ENCODE measurements at places on chromosomes 5 and 9.
A peak's percentile ranks its signal among the peaks of the same experiment; 100 is the strongest.

- DNase-seq: no peak
Measured at GRCh38 chr9:89815061-89815902, 210.5 kb downstream of the GADD45G start.

- DNase-seq: no peak
Measured at GRCh38 chr5:32708949-32709348, 2.2 kb upstream of the NPR3 start.

GRCh38 chr9:18235181-18235908 lies 238.6 kb upstream of the ADAMTSL1 start:
- no peak for DNase-seq

DNA sequence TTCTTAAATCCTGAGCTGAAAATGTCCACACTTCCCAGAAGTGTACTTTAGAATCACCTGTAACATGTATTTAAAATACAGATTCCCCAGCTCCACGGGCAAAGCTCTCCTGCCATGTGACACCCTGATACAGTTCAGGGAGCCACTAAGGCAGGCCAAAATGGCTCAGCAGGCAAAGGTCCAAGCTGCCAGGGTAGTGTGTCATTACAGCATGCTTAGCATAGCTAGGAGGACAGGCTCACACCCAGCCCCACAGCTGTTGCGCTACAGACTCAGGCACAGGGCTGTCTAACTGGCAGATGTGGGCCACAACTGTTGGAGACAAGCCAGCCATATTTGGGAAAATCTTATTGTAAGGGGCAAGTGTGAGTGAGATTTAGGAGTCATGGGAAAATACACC lies 73.0 kb downstream of the C9orf85 start:
- DNase-seq: no peak

DNA sequence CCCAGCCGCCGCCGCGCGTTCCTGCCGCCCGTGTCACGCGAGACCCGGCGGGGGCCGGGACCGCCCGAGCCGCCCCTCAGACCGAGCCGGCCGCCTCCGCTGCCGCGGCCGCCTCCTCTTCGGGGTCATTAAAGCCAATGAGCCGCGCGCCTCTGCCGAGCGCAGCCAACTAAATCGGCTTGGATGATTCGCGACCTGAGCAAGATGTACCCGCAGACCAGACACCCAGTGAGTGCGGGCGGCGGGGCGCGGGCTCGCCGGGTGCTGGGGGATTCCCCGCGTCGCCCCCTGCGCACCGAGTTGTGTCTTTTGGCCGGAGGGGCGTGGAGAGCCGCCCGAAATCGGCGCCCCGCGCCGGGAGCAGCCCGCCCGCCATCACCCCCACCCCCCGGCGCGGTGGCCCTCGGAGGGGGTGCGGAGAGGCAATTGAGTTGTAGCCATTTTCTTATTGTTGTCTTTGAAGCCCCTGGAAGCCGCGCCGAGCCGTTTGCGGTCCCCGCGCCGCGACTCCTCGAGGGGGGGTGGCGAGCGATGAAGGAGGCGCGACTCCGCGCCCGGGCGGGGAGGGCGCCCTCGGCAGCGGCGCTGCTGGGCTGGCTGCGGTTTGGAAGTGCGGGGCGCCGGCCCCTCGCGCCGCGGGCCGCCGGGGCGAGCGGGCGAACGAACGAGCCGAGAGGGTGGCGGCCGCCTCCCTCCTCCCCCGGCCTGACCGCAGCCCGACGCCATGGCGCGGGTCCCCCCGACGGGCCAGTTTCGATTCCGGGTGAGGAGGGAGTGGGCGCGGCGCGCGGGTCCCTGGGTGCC lies 1.0 kb downstream of the TLE4 start:
- peak; percentile 62 for DNase-seq

- DNase-seq: no peak
Measured at GRCh38 chr5:41346609-41347008, 133.3 kb upstream of the C6 start.

DNA sequence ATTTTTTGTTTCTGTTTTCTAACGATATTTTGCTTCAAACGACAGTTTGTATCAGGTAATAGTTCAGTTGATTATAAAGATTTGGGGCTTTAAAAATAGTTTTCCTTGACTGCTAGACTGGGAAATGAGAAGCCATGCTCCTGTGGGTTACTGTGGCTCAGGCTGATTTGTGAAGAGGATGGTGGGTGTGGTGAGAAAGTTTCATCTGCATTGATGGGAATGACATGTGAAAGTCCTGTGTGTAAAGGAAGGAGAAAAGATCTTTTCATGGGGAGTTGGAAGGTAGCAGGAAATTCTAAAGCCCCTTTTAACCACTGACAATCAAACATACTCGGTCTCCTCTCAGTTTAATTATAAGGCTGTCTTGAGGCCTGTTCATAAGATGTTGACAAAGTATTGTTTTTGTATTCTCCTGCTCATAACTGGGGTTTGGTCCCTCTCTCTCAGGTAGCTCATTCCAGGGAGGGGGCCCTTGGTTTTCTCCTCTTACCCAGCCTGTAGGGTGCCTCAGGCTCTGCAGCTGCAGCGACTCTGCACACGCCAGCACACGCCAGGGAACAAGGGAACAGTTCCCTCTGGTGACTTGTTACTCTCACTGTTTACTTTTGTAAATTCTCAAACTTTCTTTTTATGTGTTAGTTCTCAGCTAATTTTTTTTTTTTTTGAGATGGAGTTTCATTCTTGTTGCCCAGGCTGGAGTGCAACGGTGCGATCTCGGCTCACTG lies 91.6 kb downstream of the CARTPT start:
- DNase-seq: no peak

DNA sequence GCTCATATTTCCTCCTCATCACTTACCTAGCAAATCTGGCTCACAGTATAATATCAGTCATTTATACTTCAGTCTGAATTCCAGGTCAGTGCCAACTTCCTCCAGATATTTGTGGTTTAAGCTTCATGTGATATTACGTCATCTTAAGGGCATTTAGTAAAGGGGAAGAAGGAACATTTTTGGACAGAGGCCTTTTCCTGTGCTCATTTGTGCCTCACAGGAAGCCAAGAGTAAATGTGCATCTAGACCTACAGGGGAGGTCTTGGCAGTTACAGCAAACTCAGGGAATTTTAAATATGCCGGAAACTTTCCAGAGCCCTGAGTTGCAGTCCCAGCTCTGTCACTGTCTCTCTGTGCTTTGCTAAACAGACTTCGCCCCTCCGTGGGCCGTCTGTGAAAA lies 12.3 kb upstream of the KCNIP1 start:
- DNase-seq: no peak

DNA sequence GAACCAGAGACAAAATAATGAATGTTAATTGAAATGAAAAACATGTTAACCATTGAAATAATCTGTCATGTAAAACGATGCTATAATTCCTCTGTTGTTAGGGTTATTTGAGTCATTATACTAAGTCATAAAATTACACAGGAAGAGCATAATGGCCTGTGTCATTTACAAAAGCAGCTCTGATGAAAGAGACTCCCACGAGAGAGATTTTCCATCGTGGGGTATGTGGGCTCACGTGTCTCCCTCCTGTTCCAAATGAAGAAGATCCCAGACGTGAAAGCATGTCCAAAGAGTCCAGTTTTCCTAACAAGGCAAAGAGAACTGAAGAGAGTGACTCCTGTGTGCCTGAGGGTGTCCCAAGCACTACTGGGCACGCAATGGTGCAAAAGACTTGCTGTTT lies 379.8 kb downstream of the SPOCK1 start:
- peak; percentile 17 for DNase-seq

GRCh38 chr9:11338130-11338529 lies 725.3 kb upstream of the PTPRD start:
- DNase-seq: no peak

DNA sequence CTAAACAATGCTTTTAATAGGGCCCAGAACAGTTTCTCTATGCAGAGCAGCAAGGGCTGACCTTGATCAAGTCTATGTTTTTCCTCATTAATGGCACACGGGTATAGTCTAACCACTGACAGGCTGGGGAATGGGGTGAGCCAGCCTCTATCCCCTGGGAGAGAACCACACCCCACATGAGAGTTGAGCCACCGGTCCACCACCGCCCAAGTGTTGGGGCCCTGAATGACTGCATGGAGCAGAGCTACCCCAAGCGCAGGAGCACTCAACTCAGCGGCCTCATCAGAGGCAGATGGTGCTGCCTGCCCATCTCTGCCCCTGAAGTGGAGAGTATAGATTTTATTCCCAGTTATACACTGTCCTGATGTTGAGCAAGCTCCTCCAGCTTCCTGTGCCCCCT lies 247.9 kb upstream of the IRX1 start:
- DNase-seq: no peak
